Stimulated activated CD8-positive, alpha-beta memory T cell treated with anti-CD3 and anti-CD28 coated beads, Interleukin-15, amount 100 ng/mL, for 24 hours (primary cell): ENCODE measurements at places on chromosomes 7 and 10.

DNA sequence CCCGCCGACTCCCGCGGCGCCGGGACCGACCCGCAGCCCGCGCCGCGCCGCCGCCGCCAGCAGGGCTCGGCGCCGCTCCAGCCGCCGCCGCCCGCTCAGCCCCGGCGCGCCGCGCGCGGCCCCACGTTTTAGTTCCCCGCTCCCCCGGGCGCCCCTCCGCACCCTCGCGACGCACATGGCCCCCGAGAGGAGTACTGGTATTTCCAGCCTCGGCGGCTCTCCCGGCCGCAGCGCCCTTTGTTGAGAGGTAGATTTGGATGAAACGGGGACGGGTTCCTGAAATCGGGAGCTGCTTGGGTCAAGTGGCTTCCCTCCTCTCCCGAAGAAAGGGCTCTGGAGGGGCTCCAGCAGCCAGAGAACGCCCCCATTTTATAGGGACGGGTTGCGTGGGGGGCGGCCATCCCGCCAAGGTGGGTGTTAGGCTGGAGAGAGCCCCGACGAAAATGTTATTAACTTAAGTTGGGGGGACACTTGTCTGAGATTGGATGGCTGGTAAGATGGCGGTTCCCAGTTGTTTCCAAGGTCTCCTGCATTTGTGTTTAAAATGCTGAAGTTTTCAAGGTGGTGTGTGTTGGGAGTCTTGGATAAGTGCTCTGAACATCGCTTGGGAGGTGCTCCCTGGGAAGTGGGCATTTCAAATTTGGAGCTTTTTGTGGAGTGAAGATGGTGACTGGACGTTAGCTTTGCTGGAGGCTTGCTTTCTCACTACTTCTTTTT, 1.2 kb downstream of the BMI1 start:
- no peak for DNase-seq

DNA sequence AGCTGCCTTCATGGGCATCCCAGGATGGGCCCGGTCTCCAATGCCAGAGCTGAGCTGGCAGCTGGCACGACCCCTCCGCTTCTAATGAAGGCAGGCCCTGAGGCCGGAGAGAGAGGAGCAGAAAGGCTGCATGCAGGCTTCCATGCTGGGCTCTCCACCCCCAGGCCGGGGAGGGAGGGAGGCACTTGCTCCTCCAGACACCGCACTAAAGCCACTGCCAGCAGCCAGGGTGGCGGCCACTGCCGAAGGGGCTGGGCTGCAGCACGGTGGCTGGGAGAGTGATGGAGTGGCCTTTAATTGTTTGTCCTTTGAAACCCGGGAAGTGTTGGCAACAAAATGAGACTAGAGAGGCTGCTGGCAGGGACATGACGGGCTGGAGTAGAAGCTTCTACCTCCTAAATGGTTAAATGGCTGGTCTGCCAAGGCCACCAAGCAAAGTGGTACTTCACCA, 236.5 kb downstream of the SKAP2 start:
- no peak for DNase-seq

DNA sequence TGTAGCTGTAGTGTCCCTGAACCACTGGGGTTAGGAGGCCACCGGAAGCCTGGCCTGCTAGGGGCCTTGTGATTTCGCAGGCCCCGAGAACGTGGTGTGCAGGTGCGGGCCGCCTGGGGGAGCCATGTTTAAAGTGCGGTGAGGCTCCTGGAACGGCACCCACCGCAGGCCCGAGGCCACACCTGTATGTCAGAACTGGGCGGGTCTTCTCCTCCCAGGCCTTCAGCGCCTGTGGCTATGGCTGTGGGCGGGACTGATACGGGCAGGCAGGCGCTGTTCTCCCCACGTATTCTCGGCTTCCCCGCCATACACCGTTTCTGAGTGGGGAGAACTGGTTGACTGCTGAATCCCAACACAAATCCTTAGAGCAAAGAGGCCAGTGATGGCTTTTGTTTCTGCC, 74.8 kb downstream of the DNAJB6 start:
- DNase-seq: no peak

DNA sequence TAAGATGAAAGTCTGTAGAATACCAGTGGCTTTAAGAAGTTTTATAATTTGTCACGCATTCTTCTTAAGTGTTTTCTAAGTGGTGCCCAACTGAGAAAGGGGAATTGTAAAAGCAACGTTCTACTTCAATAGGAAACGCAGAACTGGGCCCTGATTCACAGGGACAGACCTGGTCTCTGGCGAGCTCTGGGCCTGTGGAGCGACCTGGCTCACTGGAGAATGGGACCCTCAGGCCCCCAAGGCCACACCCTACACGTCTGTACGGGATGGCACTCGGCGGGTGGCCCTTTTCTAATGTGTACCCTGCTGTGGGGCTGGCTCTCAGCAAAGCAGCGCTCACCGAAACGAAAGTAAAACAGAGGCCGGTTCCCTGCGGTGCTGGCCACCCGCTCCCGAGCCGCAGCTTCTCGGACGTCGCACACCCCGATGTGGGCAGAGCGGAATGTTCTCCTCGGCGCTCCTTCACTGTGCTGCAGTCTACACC, 205.0 kb downstream of the DIP2C start:
- no peak for DNase-seq

GRCh38 chr7:44469461-44470134, 20.9 kb downstream of the NUDCD3 start:
- DNase-seq: no peak

DNA sequence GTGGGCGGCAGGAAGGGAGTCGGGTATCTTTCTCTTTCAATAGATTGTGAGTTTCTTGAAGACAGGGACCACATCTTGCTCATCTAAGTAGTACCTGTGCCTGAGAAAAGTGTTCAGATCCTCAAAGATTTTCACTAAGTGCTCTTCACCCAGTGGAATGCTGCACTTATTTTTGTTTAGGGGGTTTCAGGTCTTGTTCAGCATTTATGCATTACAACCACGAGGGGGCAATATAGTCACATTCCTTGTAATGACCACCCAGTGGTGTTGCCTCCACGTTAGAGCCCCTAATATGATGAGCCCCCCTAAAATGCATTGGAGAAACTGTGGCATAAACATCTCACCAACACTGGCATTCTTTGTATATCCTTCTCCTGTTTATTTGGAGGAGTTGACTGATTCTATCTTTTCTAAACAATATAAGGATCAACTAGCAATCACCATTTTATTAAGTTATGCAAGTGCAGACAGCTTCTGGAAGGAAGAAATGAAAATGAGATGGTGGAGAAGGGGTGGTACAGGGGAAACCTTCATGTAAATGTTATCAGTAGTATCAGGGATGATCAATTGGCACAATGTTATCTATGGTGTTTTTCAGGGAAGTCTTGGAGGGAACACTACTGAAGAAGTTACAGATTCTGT, 3.1 kb upstream of the PAPSS2 start:
- no peak for DNase-seq

- DNase-seq: no peak
Measured at GRCh38 chr7:31775556-31775955, 88.5 kb downstream of the PPP1R17 start.

DNA sequence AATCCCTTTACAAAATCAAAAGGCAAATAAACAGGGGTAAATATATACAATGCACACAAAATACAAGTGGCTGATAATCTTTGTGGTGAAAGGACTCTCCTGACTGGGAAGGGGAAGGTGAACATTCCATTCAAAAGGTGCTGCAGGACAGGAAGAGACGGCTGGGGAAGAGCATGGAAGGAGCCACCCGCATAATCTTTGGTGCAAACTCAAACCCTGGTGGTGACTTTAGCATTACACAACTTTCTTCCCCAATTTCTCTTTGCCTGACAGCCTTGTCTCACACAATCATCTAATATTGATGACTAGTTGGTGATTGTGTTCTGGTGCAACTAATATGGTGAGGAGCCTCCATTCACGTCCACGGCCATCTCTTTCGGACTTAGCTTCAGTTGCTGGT, 117.0 kb upstream of the EGFR start:
- DNase-seq: no peak

- DNase-seq: no peak
Measured at GRCh38 chr10:132948351-132948750, 6.0 kb upstream of the CFAP46 start.

DNA sequence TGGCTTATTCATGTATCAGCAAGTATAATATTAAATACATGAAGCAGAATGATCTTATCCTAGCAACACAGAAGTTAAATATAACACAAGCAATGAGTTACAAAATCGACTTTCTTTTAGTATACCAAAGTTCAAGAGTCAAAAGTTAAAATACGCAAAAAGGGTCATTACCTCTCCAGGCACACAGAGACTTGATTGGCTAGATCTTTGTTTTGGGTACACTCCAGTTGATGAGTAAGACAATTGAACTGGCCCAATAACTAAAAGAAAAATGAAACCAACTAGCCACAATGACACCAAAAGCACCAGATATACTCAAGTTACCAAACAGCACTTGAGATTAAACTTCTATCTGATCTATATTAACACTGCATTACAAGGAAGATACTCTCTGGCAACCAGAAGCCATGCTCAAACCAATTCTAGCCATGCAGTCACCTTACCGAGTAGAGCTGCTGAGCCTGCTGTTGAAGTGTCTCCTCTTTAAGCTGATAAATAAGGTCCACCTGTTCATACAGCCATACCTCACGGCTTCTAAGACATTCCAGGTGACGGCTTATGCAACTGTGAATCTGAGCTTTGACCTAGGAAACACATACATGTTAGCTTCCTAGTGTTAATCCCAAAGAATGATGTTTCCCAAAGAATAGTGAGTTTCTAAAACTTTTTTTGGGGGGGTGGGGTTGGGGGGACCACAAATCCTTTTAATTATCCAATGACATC, 15.6 kb downstream of the NCOA4 start:
- no peak for DNase-seq

DNA sequence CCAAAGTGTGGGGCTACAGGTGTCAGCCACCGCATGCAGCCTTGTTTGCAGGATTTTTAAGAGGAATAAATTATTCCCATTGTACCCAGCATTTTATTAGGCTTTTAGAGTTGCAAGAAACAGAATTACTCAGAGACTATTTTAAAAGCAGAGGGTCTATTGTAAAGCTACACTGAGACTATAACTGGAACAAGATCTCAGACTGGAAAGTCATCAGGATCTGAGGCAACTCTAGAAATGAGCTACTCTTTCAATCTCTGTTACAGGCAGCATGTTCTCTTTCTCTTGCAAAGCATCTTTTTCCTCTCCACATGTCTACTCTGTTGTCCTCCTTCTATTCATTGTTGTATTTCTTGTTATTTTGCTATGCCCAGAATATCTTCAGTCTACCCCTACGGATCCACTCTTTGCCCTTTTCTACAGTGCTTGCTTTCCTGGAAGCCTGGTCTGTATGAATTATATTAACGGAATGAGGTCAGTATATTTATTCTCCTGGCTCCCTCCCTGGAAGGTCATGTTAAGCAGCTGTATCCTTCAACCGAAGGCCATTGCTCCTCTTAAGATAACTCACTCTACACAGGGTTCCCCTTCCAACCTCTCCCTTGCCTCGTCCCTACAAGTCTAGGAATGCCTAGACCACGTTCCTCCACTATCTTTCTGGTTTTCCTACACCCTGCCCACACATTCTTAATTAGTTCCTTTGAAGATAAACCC, 27.7 kb upstream of the MICU1 start:
- DNase-seq: no peak

GRCh38 chr10:25130906-25131305, 43.9 kb upstream of the GPR158 start:
- no peak for DNase-seq

GRCh38 chr10:5014936-5015335, 11.3 kb upstream of the AKR1C2 start:
- no peak for DNase-seq

DNA sequence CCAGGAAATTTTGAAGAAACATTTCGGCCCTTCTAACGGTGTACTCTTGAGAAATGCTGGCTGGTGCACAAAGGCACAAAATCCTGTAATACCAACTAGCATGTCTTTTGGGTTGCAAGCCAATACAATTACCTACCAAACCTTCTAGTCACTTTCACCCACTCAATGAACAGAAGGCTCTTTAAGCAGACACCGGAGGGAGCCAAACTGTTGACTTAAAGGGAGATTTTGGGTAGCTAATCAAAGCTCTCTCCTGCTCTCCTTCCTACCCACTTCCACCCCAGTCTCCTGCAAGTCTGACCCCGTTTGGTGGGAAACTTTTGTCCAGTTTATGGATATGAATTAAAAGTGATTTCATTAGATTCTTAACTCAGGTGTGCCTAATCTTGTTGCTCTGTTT, 24.0 kb downstream of the GRM3 start:
- DNase-seq: no peak

DNA sequence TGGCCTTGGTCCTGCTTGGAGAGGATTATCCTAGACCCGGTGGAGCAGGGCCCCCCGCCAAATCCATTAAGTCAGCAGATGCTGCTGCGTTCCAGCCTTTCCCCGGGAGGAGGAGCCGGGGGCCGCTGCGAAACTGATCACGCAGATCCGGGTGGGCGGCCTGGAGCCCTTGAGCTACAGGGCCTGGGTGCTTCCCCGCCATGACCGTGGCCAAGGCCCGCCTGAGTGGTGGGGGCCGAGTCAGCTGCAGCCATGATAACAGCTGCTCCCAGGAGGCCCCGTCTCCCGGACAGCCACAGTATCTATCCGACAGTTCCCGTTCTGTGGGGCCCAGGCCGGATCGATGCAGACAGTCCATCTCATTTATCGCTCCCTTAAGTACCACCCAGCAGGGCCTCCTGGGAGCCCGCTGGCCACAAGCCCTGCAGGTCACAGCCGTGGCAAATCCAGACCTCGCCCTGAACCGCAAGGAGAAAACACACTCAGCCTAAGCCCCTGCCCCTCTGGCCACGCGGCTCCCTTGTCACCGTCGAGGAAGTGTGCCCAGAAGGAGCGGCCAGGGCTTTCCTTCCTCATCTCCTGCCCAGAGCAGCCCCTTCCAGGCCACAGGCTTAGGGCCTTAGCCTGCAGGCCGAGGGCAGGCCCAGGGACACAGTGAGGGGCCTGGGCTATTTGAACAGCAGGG, 34.4 kb upstream of the SLC29A4 start:
- no peak for DNase-seq

DNA sequence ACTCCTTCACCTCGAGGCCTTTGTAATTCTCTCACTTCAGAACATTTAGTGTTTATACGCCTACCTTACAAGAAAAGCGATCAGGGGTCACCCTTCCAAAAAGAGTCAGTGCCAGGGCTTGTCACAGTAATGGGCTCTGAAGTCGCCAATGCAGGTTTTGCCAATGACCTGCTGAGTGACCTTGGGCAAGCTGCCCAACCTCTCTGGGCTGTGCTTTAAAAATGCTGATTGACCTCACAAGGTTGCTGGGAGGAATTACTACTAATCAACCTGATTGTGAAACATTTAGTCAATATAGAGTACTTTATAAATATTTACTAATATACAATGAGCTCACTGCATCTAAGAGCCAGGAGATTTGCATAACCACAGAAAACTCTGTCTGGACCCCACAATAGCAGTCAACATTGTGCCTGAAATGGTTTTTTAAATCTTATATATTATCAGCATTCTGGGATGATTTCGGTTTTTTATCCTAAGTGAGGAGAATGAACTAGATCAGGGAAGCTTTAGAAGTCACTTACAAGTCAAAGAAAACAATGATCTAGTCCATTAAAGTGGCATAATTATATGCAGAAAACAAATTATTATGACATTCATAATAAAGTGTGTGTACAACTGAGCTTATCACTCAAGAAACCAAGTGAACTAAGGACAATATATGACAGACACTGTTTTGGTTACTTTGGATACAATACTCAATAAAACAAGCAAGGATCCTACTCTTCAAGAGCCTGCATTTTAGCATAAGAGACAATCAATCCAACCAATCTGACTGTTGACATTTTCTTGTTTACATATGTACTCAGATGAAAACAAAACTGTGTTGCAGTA, 290.5 kb downstream of the SORCS1 start:
- DNase-seq: no peak
